T-helper 17 cell (primary cell): ENCODE measurements at places on chromosomes 7 and 10. TPM values are rescaled to one million over a fixed set of nuclear protein-coding genes. Genes with fewer than 3 reads are reported as not detected.

The TAS2R40 gene
- not detected for total RNA-seq

GRCh38 chr7:20785157-20786048 lies 1.3 kb downstream of the SP8 start:
- H3K27ac ChIP-seq = peak overlapping the region; percentile 47
- DNase-seq = no peak
- H3K4me1 ChIP-seq = peaks cover 7% of the 10 kb centered on the region
- peaks cover 62% of the 10 kb centered on the region for H3K27me3 ChIP-seq

DNA sequence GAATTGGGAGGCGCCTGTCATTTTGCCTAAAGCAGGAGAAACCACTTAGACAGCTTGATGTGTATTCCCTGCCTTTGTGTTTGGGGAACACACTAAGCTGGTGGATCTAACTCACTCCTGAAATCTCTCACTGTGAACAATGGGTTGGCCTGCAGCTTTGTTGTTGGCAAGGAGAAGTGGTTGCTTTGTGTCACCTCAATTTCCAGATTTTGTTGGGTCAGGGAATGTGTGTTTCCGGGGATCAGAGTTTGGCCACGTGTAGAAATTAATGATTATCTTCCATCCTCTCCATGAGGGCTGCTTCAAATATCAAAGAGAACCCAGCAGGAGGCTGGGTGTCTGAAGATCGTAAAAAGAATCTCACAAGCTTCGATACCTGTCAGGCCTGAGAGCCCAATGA lies 27.8 kb downstream of the A1CF start:
- no peaks in the 10 kb centered on the region for H3K4me1 ChIP-seq
- H3K4me3 ChIP-seq = no peak overlapping the region
- H3K36me3 ChIP-seq = no peaks in the 10 kb centered on the region

The ADARB2 gene
- not detected for total RNA-seq

GRCh38 chr10:77850620-77851231 lies 75.8 kb downstream of the DLG5 start:
- peaks cover 2% of the 10 kb centered on the region for H3K4me1 ChIP-seq
- no peak overlapping the region for H3K27ac ChIP-seq
- H3K27me3 ChIP-seq = no peaks in the 10 kb centered on the region
- H3K36me3 ChIP-seq = peaks cover 3% of the 10 kb centered on the region
- no peak for DNase-seq
- no peak overlapping the region for H3K4me3 ChIP-seq

The DEPP1 gene
- total RNA-seq = 0.27 TPM

- H3K4me3 ChIP-seq = no peak overlapping the region
- H3K36me3 ChIP-seq = no peaks in the 10 kb centered on the region
- H3K27me3 ChIP-seq = peaks cover 24% of the 10 kb centered on the region
- H3K4me1 ChIP-seq = no peaks in the 10 kb centered on the region
- no peak for DNase-seq
Measured at GRCh38 chr10:95532536-95532935, 28.6 kb downstream of the SORBS1 start.

GRCh38 chr7:11410656-11411644 lies 421.0 kb downstream of the THSD7A start:
- DNase-seq = no peak
- H3K27me3 ChIP-seq = no peaks in the 10 kb centered on the region
- H3K27ac ChIP-seq = no peak overlapping the region
- H3K4me3 ChIP-seq = no peak overlapping the region
- no peaks in the 10 kb centered on the region for H3K4me1 ChIP-seq

DNA sequence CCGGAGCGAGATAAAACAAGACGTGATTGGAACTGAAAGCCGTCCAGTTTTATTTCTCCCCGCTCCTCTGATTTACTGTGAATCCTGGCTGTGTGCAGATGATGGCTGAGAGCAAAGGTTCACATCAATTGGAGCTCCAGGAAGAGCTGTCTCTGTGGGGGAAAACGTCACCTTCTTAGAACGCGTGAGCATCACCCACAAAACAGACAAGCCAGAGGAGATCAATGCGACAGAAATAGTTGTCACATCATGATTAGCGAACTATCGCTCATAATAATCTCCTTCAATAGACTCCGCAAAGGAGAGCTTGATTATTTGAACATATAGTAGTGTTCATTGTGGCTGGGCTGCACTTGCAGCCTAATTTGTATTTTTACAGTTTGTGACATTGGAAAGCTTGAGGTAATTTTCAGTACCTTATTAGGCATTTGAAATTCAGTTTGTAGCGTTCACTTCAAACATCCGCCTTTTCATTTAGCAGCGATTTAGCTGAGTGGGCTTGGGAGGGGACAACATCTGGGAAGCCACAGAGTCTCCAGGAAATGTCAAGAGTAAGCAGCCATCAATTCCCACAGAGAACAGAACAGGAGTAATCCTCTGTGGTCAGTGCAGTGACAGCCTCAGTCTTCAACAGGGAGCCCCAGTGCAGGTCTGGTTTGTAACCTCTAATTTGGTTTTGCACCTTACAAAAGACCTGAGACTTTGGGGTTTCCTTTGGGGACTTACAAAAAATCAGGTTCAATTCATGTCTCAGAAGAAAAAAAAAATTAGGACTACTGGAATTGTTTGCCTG lies 276.8 kb upstream of the PFKP start:
- H3K36me3 ChIP-seq = no peaks in the 10 kb centered on the region
- H3K27ac ChIP-seq = no peak overlapping the region
- no peaks in the 10 kb centered on the region for H3K4me1 ChIP-seq
- DNase-seq = no peak
- no peak overlapping the region for H3K4me3 ChIP-seq
- H3K27me3 ChIP-seq = no peaks in the 10 kb centered on the region

GRCh38 chr10:128286141-128286761 lies 160.0 kb upstream of the MKI67 start:
- no peak overlapping the region for H3K4me3 ChIP-seq
- no peak for DNase-seq
- H3K4me1 ChIP-seq = no peaks in the 10 kb centered on the region
- H3K27ac ChIP-seq = no peak overlapping the region

The PNLIPRP3 gene
- not detected for total RNA-seq

The CRTAC1 gene
- not detected for total RNA-seq

The ENTPD1 gene
- 5.4 TPM for total RNA-seq

DNA sequence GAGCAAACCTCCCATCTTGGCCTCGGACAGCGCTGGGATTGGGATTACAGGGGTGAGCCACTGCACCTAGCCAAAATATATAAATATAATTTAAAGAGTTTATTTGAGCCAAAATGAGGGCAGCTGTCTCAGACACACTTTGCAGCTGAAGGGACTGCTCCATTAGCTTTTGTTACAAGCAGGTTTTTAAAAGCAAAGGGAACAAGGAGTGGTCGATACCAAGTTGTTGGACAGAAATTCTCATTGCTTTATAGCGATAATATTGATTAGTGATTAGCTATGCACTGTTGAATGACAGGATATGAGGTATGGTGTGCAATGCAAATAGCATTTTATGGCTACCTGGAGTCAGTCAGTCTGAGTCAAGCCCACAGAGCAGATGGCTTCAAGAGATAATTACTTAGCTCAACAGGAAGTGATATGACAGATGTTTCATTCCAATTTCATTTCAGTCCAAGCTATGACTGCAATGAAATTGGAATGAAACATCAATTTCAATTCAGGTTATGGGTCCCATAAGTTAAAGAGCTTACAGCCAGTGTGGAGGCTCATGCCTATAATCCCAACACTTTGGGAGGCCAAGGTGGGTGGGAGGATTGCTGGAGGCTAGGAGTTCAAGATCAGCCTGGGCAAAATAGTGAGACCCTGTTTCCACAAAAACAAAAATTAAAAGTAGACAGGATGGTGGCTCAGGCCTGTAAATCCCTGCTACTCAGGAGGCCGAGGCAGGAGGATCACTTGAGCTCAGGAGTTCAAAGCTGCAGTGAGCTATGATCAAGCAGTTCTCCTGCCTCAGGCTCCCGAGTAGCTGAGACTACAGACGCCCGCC lies 23.1 kb downstream of the TYW1 start:
- no peak for DNase-seq
- no peak overlapping the region for H3K4me3 ChIP-seq
- no peak overlapping the region for H3K27ac ChIP-seq
